ENCODE measurements at places on chromosomes 6 and 20.

DNA sequence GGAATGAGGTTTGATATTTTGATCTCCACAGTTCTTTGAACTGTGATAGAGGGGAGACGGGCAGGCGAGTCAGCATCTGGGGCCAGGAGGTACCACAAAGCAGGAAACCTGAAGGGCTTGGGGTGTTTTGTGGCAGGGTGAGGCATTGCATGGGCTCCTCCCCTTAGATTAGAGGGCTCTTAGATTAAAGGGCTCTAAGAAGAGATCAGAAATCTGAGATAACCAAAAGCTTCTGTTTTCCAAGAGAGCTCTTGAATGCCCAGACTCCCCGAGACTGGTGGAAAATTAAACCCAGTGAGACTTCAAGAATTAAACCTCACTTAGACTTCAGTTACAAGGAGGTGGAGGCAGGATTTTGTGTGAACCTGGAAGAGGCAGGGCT is 2.4 kb upstream of the GPX5 start:
- DNase-seq = no peak

- DNase-seq = peak; percentile 8
These were observed 963 bp downstream of the DDRGK1 start for GRCh38 chr20:3203315-3204123.

- no peak for DNase-seq
These were observed 40.0 kb upstream of the TFAP2B start for GRCh38 chr6:50778696-50779095.

DNA sequence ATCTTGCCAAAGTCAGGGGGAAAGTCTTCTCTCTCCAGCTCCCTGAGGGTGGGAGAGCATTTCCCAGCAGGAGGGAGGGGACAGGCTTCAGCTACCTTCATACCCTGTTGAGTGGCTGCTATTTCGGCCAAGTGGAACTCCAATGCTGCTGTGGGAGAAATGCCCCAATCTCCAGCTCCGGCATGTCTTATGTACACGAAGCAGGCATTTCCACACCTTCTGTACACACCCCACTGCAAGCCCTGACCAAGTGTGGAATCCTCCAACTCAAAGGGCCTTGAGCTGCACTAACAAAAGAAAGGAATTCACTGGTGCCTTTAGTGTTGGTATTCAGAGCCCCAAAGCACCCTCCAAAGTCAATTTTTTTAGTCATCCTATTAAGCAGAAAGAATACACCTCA is 313.6 kb upstream of the NT5E start:
- no peak for DNase-seq

GRCh38 chr6:45423111-45423823 is 45.5 kb upstream of the SUPT3H start:
- peak; percentile 74 for DNase-seq

DNA sequence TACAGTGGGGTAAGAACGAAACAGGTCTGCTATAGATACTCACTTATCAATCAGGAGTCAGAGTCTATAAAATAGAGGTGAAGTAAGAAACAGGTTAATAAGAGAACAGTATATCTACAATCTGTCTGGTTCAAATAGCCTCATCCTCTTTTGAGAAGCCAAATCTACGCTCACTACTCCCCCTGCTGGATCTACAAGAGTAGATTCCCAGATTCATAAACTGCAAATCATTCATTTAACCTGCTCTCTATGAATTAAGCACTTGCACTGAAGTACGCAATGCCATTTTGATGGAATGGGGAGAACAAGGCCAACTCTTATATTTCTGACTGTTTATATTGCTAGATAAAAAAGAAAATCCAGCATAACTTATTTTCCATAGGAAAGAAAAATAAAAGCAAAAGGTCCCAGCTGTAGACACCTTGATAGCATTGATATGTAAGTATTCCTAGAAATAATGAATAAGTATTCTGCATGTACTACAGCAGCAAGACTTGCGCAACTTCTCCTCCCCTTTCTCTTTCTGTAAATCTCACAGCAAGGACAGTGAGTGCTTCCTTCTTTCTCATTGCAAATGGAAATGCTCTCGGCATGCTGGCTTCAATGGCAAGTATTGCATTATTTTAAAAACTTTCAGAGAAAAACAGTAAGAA is 92.3 kb downstream of the RFX6 start:
- peak; percentile 58 for DNase-seq

Data from suppressor macrophage treated with lipopolysaccharide for 1 hour (primary cell).